ENCODE measurements at places on chromosomes 4 and X.
A peak's percentile ranks its signal among the peaks of the same experiment; 100 is the strongest.

DNA sequence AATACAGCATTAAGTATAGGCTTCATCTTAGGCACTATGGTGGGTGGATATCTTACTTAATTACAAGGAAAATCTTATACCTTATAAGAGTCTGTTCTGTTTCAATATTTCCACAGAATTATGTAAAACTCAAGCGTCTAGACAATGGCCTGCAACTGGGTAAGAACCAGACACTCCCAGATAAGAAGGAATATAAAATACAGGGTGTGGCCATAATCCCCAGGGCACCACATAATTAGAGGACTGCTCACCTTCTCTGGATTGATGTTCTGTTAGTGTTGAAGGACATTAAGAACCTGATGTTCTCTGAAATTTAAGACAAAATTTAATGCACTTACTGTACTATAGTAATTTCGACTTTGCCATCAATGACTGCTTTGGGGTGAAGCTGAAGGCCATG lies 198.2 kb upstream of the ARSJ start:
- DNase-seq, result no peak

GRCh38 chrX:103081051-103081450 lies 11.9 kb downstream of the NXF3 start:
- DNase-seq, result no peak

DNA sequence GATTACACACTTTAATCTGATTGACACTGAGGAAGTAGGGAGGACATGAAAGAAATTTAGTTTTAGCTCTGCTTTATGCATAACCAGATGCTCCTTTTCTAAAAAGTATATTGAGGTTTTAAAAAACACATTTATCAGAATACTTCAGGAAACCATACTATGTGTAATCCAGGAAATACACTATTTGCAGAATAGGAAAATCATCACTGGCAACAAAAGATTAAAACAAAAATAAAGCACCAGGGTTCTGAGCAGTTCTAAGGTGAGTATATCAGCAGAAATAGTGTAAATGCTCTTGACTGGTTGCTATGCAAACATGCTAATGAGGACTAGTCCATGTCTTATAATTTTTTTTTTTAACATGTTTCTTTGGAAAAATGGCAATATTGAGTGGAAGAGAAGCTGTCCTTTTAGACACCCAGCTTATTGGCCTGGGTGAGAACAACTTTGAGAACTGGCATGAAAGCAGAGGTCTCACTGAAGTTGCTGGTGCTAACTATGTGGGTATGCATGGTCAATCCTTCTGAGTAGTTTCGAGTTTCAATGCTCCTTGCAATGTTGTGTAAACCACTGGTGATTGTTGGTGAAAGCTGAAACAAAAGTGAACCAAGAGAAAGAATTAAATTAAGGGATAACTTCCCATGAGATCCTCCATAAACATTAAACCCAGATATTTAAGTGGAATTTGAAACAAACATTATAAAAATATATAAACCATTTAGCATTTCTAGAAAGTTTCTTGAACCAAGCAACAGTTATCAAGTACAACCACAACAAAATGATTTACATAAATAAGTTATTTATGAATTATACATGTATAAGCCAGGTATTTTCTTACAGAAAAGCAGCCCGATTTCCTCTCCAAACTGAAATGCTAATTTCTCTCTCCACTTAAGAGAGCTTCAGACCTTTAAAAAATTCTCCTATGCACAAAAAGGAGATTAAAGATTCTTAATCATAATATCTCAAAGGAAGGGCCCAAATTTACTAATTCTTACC lies 20.4 kb upstream of the SCD5 start:
- no peak for DNase-seq

DNA sequence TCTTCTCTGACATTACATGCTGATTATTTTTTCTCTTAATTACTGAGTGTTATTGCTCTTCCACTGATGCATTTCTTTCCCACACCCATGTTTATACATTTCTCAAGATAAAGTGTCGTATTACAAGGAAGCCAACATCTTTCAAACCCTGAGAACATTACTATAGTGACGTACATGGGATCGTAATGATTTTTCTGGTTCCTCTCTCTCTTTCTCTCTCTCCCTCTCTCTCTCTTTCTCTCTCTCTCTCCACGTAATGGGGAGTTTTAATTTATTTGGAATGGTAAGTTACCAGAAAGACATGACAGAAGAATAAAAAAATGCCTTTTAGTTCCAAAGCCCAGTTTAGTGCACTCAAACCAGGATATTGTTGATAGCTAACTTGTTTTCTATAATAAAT lies 40.4 kb upstream of the MAPK10 start:
- no peak for DNase-seq

DNA sequence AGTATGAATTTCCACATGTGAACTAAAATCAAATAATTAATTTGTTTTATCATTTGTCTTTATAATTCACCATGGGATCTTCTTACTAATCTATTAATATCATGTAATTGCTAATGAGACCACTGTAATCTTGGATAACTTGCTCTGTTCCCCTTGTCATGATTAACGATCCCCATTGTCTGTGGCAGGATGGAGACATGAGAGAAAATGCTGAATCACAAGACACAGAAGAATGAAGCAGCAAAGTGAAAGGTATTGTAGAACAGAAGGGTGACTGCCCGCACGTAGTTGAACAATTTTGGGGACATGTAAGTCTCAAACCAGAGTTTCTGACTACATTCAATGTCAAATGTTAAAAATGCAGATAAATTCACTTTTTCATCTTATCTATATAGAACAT lies 135.2 kb downstream of the EPHA5 start:
- DNase-seq, result no peak

DNA sequence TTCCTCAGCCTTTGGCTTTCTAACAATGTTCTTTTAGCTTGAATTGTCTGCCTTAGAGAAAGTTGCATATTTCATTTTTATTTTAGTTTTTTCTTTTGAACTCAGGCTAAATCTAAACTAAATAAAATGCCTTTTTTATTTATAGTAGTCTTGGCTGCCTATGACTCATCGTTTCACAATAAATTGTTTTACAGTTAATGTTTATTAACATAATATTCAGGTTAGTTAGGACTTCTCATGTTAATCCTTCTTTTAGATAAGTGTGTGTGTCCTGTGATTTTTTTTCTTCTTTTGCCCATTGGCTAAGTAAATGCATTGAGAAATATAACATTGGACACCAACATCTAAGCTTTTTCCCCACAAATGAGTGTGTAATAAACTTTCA lies 1.6 kb downstream of the RP2 start:
- DNase-seq, result no peak

- peak; percentile 52 for DNase-seq
Measured at GRCh38 chrX:69163936-69164741, 1.1 kb downstream of the PJA1 start.

GRCh38 chr4:68655764-68656444 lies 14.5 kb downstream of the UGT2B15 start:
- no peak for DNase-seq

- DNase-seq, result no peak
Measured at GRCh38 chr4:145154573-145154972, 25.8 kb downstream of the OTUD4 start.

- DNase-seq, result peak; percentile 31
Measured at GRCh38 chrX:49627086-49627777, 28.4 kb downstream of the GAGE1 start.

- no peak for DNase-seq
Measured at GRCh38 chr4:102758241-102759160, 2.3 kb downstream of the MANBA start.

- DNase-seq, result no peak
Measured at GRCh38 chr4:168515222-168516011, 18.6 kb downstream of the PALLD start.

DNA sequence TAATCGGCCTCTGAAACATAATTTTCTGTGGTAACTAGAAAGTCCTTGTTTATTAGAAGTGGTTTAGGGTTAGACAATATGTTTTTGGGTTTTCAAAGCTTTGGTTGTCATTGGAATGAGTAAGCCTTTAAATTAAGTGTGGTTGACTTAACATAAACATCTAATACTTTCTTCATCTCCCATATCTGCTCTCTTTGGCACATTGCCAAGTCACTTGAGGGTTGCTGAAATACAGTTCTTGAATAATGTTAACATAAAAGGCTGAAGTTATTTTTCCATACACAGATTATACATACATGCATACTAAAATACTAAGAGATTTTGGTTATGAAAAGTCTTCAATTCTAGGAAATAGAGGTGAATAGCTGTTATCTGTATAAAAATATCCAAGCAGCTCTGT lies 241.7 kb upstream of the BMP3 start:
- no peak for DNase-seq

GRCh38 chr4:130510661-130511060 lies 1414.7 kb downstream of the C4orf33 start:
- no peak for DNase-seq

DNA sequence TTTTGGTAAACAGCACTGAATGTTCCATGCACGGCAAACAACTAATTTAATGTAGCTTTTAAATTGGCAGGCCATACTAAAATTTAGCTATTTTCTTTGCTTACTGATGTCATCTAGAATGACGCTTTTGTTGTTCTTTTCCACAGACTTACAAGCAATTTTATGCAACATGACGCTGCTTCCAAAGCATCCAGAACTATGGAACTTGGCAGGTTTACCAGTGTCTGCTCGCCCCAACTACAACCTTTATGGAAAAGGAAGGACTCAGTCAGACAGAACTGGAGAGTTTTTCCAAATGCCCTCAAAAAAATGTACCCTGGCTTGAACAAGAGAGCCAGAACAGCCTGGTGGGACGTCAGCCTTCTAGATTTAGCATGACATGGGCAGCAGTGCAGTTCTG lies 58.7 kb downstream of the ANOS1 start:
- no peak for DNase-seq

- DNase-seq, result no peak
Measured at GRCh38 chr4:91207535-91207934, 1080.3 kb downstream of the CCSER1 start.

- DNase-seq, result no peak
Measured at GRCh38 chr4:67549123-67549522, 3.8 kb upstream of the CENPC start.

GRCh38 chr4:85154591-85154990 lies 188.1 kb upstream of the WDFY3 start:
- no peak for DNase-seq

GRCh38 chr4:136934601-136935000 lies 597.7 kb downstream of the PCDH18 start:
- no peak for DNase-seq
